GM20000 (cell line): ENCODE measurements at places on chromosomes 13 and 19.

DNA sequence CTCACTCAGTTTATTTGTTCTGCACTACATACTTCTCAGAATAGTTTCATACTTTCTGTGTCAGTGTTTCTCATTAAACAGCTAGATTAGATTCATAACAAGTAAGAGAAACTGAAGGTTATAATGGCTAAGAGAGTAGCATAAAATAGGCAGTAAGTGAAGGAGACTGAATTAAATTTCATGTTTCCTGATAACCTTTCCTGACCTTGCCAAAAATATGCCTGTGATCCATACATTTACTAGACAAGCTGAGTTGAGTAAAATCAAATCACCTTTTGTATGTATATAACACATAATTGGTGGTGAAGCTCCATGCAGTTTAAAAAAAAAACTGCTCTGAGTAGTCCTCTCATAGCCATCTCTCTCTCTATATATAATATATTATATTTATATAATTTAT lies 545.3 kb upstream of the PCDH20 start:
- no peak for DNase-seq

DNA sequence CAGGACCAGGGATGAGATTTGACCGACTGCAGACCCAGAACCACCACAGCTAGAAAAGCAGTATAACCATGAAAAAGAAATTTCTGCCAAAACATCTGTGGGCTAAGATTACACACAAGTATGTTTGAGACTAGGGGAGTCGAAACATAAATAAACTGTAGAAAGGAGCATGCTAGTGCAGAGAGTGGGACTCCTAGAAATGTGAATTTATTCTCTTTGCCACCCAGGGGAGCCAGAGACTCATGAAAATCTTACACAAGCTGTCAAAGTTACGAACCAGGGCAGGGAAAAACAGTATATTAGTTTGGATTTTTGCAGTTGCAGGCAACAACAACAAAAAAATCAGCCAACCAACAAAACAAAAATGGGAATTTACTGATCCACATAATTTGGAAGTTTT lies 12.3 kb upstream of the HSPH1 start:
- DNase-seq, result no peak

DNA sequence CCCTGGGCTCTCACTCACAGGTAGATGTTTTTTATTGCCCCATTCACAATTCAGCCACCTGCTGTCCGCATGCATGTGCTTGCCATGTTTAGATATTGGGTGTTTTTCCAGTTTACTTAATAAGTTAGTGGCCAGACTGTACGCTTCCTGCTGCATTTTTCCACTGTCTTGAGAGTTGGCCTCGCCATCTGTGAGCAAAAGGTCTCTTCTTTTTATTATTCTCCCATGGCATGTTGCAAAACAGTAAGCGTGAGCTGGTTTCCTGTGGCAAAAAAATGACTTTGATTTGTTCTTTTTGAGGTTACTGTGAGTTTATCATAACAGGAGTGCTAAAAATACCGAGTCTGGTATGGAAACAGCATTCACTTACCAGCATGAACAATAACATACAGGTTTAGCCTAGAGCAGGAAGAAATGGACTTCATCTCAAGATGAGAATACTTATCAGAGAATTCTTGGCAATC lies 46.0 kb downstream of the SAE1 start:
- DNase-seq, result no peak

- DNase-seq, result no peak
Measured at GRCh38 chr13:91031508-91031907, 316.0 kb upstream of the MIR17HG start.

- no peak for DNase-seq
Measured at GRCh38 chr13:112733112-112733511, 43.3 kb downstream of the ATP11A start.

DNA sequence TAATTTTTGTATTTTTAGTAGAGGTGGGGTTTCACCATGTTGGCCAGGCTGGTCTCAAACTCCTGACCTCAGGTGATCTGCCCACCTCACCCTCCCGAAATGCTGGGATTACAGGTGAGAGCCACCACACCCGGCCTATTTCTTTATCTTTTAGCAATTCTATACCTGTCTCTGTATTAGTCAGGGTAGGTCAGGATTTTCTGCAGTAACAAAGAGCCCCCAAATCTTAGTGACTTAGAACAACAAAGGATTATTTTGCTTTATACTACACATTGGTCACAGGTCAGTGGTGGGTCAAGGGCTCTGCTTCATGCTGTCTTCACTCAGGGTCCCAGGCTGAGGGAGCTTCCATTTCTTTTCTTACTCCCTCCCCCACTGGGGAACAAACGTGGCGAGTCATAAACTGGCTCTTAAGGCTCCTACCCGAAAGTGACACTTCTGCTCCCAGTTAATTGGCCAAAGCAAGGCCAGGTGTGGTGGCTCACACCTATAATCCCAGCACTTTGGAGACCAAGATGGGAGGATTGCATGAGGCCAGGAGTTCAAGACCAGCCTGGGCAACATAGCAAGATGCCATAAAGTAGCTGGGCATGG lies 6.8 kb downstream of the ITPKC start:
- DNase-seq, result no peak

- DNase-seq, result no peak
Measured at GRCh38 chr13:112529216-112529615, 58.7 kb downstream of the TUBGCP3 start.

- no peak for DNase-seq
Measured at GRCh38 chr19:29527500-29528328, 1.9 kb downstream of the VSTM2B start.

GRCh38 chr13:52738719-52739467 lies 727 bp downstream of the CNMD start:
- peak; percentile 80 for DNase-seq

DNA sequence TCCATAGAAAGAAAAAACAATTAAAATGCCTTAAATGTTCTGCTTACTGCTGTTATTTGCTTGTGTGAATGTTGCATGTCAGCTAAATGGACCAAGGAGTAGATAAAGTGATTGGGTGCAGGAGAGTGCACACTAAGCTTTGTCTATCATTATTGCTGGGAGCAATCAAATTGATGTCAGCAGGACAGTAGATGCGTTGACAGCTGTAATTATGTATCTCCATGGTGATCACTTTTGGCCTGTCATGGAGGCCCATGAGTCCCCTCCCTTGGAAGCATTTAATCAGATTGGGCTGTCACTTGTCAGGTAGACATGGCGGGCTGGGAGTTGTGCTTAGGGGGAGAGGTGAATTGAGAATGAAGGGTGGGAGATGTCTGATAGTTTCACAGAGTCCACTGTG lies 215.3 kb downstream of the PCCA start:
- DNase-seq, result no peak

DNA sequence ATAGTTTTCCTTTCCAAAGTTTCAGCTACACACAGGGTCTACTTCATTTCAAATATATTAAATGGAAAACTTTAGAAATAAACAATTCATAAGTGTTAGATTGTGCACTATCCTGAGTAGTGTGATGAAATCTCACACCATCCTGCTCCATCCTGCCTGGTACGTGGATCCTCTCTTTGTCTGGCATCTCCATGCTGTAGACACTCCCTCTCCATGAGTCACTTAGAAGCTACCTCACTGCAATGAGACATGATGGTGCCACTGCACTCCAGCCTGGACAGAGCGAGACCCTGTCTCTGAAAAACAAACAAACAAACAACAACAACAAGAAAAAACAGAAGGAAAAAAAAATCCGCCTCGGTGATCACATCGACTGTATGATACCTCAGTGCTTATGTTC lies 191.8 kb downstream of the PCCA start:
- no peak for DNase-seq

- no peak for DNase-seq
Measured at GRCh38 chr19:32902448-32902847, 32.9 kb upstream of the SLC7A9 start.

- DNase-seq, result no peak
Measured at GRCh38 chr19:17772172-17772571, 20.9 kb downstream of the FCHO1 start.

DNA sequence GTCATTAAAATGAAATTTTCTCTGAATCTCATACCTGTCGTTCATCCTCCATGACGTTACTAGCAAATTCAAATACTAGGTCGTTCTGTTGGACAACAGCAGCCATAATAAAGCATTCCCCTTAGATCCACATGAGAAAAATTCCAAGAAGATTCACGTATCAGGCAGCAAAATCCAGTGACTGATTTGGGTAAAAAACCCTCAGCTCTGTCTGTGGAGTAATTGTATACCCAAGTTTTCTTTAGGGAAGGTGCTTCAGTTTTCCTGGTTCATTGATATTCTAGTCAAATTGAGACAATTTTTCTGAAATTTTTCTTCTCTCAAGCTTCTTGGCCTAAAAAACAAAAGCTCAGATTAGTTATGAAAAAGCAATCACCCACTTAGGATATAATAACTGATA lies 37.2 kb downstream of the ELF1 start:
- DNase-seq, result no peak

DNA sequence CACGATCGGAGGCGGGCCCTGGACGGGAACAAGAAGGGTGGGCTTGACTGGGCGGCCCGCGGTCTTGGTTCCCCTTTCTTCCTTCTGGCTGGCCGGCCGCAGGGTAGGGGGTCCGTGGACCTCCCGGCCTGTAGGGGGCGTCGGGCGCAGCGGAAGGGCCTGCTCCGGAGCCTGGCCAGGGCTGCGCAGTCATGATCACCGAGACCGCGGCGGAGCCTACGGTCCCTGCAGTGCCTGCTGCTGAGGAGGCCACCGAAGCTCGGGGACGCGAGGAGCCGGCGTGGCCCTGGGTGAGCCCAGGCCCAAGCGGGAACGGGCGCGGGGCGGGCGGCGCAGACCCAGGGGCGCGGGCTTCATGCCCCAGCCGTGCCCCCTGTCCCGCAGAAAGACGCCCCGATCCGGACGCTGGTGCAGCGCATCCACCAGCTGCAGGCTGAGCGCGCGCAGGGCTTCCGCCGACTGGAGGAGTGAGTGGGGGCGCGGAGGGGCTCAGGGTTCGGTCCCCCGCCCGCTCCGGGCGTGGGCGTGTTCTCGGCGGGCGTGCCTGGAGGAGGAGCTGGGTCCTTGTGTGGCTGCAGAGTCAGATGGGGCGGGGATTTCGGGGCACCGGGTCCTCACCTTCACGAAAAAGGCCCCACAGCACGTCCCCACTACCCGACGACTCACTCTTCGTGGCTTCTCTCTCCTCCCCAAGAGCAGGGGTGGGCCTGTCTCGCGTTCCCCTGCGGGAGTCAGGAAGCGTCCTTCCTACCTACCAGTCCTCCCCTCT lies at the start of gene REX1BD:
Gene REX1BD (plus strand): TSS at position 188 of the 769 bp plus-strand sequence. CDS start 4 bp downstream, at position 192.
- DNase-seq, result peak; percentile 93

DNA sequence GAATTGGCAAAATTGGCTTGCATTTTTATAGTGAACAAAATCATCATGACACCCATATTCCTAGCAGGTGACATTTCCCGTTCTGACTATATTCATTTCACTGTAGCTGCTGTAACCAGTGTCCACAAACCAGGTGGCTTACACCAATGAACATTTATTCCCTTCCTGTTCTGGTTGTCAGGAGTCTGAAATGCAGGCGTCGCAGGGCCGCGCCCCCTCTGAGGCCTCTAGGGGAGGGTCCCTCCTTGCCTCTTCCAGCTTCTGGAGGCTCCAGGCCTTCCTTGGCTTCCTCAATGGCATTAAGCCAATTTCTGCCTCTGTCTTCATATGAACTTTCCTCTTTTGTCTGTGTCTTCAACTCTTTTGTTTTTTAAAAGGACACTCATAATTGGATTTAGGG lies 6.5 kb upstream of the RLN3 start:
- DNase-seq, result no peak

DNA sequence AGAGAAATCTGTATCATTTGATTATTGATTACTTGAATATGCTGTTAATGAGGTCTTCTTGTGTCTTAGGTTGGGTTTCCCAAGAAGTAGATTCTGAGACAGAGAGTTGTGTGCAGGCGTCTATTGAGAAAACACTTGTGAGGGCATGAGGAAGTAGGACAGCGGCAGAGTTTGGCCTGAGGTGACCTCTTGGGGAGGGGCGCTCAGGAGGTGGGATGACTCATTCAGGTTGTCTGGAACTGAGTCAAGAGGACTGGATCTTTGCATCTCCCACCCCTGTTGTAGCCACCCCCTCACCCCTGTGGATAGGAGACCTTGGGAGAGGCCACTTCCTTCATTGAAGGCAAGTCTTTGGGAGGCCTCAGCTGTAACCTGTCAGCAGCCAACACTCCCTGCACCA lies 35.2 kb upstream of the WDFY2 start:
- peak; percentile 31 for DNase-seq

DNA sequence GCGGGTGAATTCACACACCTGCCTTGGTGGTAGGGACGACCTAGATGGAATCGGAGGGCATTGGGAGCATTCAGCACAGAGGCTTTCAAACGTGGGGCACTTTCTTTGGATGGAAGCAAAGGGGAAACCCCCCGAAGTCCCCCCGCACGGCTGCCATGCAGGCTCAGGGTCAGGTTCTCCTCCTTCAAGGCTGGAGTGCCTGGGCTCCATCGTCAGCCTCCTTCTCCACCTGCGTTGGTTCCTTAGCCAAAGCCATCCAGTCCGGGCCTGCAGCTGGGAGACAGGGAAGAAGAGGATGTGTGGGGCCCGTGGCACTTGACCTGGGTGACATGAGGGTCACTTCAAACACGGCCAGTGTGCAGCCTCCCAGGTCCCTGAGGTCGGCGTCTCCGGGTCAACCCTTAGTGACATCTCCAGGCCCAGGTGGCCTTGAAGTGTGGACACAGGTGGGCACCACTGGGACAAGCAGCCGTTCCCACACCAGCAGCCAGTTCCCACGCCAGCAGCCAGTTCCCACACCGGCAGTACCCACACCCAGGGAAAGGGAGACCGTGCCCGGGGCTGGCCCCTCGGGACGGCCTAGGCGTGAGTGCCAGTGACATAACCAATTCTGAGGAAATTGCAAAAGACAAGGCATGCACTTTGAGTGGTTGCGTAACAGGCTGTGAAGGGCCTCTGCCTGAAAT lies 116.0 kb downstream of the SOX1 start:
- DNase-seq, result no peak

- no peak for DNase-seq
Measured at GRCh38 chr13:114090476-114090875, 41.9 kb downstream of the RASA3 start.

DNA sequence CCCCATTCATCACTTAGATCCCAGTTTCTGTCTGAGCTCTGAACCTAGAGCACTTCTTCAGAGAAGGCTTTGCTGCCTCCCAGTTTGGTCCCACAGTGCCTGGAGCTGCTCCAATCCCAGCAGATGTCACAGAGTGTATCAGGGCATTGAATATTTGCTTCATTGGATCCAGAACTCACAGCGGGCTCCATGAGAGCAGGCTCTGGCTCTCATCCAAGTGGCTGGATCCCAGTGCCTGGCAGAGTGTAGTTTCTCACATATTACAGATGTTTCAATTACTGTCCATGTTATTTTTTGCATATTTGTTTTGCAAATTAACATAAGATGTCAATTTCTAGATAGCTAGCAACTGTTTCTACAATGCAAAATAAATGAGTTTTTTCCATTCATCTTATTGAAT lies 50.6 kb downstream of the MYO16 start:
- DNase-seq, result no peak

- peak; percentile 31 for DNase-seq
Measured at GRCh38 chr13:23871616-23872220, 17.5 kb downstream of the MIPEP start.

DNA sequence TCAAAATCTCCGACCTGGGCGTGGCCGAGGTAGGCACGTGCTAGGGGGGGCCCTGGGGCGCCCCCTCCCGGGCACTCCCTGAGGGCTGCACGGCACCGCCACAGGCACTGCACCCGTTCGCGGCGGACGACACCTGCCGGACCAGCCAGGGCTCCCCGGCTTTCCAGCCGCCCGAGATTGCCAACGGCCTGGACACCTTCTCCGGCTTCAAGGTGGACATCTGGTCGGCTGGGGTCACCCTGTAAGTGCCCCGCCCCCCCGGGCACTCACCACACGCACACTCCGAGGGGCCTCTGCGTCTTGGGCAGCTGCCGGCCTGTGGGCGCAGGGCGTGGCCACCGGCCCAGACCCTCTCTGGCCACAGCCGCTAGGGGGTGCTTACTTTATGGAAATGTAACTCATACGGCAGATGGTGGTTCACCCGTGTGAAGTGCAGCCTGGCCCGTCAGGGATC lies 14.9 kb downstream of the STK11 start:
- DNase-seq, result no peak
